GM12864 (cell line): ENCODE measurements at places on chromosomes 2 and 18.

DNA sequence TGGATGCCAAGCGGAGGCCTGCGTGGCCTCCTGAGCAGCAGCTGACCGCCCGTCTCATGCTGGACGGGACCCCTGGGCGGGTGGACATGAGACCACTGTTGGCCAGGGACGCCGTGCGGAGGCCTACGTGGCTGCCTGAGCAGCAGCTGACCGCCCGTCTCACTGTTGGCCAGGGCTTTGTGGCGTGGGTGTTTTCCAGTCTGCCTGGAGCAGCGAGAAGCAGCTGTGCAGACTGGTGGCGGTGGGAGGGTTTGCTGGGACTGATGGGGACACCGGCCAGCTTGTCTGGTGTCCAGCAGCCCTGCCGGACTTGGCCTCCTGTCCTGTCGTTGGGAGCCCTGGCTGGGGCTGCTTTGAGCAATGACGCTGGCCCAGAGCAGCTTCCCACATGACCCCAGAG lies 5.8 kb upstream of the D2HGDH start:
- DNase-seq, result no peak

- no peak for DNase-seq
Observed at GRCh38 chr18:48634491-48634890, 95.7 kb downstream of the CTIF start.

GRCh38 chr2:45168711-45169338 lies 159.6 kb upstream of the SIX2 start:
- no peak for DNase-seq

DNA sequence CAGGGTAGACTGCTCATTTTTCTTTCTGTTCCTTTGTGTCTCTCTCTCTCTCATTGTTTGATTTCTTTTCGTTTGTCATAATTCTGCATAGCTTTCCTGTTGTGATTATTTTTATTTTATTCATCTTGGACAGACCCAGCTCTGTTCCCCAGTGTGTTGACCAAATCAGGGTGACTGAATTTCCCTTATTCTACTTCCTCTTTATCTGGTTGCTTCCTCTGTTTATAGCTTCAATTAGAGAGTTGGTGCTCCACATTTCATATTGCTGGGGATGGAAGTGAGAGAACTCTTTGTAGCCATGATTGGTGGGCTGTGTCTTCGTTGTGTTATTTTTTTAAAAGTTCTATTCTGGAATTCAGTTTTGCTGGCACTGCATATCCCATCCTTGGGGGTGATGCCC lies 19.1 kb downstream of the PROKR1 start:
- no peak for DNase-seq

- DNase-seq, result no peak
Observed at GRCh38 chr18:3281456-3282400, 19.8 kb downstream of the MYL12B start.

- DNase-seq, result no peak
Observed at GRCh38 chr2:98902209-98903063, 33.6 kb downstream of the CRACDL start.

DNA sequence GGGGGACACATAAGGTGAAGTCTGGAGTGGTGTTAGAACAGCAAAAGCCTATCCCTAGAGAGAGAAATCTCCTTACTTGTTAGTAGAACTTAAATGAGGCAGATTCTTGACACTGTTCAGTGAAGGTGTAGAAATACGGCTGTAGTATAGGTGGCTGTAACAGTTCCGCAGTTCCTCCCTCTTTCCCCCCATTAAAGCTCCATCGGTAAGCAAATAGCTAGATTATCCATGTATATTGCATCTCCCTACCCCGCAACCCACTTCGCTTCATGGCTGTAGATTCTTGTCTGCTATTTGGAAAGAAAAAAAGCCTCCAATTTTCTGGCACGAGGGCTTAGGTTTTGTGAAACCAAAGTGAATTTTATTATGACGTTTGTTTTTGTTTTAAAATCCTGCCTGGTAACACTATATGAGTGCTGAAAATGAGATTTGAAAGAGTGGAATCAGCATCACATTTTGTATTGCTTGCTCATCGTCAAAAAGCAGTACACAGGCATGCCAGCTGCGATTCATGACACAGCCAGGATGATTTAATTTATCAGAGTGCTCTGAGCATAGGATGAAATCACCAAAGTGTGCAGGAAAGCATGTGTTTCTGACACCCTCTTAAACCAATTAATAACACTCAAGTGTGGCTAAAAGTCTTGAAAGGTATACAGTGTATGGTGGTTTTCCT lies 1.4 kb downstream of the FAM171B start:
- DNase-seq, result no peak

DNA sequence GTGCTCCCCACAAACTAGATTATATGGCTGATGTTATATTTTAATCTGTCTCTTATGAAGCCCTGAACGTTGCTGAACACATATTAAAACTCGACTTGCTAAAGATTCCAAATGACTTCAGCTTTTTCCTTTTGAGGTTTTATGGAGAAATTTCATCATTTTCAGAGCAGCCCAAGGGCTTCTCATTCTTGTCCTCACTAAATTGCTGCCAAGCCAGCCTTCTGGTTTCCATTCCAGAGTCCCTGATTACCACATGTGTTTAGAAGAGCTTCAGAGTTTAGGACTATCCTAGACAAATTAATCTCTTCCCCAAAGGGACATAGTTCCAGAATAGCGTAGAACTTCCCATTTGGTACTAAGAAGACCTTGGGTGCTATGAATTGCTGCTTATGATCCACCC lies 77.8 kb upstream of the CCDC195 start:
- no peak for DNase-seq

- no peak for DNase-seq
Observed at GRCh38 chr2:86439879-86440630, 1.1 kb upstream of the KDM3A start.

GRCh38 chr2:44582363-44583008 lies 220.7 kb downstream of the CAMKMT start:
- no peak for DNase-seq

- DNase-seq, result peak; percentile 18
Observed at GRCh38 chr18:43571078-43571689, 293.9 kb upstream of the SYT4 start.

DNA sequence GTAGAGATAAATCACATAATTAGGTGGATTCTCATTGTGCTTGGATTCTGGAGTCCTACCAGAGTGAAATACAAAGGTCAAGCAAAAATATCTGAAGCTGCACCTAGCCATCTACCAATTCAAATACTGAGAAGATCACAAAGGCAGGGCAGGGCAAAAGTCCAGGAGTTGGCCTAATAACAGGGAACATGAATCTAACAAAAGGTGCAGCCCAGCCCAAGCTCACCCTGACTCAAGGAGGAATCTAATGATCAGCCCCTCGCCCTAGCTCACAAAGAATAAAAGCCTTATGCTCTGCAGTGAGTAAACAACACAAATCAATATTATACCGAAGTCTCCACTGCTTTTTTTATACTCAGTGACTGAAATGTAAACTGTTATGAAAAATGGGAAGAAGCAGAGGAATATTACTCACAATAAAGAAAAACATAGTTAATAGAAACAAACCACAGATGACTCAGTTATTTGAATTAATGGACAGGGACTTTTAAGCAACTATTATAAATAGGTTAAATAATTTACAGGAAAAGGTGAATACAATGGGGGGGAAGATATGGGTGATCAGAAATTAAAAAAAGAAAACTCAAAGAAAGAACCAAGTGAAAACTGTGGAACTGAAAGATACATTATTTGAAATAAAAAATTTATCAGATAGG lies 49.5 kb downstream of the ANTXR1 start:
- no peak for DNase-seq

DNA sequence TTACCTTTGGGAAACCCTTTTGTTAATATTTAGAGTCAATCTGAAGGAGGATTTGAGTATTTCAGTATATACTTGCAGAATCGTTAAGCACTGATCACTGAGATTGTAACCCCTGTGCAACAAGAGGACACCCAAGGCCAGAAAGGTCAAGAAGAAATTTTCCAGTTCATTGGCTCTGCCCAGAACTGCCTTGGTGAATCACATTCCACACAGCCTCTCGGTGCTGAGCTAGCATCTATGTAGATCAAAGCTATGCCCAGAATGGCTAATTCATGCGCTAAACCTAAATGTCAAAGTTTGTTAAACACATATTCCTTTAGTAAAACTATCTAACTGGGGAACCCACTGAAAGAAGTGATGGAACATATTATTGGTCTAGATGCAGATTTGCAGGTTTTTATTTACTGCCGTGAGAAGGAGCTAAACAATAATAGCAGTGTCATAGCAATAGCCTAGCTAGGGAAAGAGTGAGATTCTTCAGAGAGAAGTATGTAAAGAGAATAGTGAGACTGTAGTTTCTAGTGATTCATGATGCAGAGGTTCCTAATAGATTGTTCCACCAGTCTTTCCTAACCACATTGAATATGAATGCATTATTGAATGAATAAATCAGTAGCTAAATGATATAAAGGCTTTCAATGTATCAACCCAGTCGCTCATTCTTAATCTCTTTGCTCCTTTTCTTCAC lies 423.2 kb upstream of the CRIM1 start:
- DNase-seq, result no peak

GRCh38 chr2:10552220-10552870 lies 104.2 kb upstream of the ODC1 start:
- DNase-seq, result no peak

GRCh38 chr2:66984864-66985263 lies 412.3 kb upstream of the ETAA1 start:
- DNase-seq, result no peak

- DNase-seq, result no peak
Observed at GRCh38 chr2:127581050-127581345, 45.5 kb downstream of the MYO7B start.

DNA sequence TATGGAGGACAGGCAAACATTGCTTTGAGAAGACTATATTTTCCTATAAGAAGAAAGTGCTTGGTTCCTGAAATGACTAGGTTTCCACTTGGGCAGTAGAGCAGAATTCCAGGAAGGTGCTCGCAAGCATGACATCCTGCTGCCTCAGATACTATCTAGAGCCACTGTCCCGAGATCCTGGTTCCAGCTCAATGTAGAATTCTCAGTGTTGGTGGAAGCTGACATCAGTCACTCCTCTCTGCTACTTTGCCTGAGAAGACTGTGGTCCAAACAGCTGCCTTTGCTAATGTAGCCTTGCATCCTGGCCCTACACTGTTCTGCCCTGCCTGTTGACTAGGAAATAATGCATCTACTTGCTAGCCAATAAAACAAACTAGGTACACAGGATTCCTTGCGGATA lies 50.0 kb upstream of the ITGA6 start:
- DNase-seq, result no peak

GRCh38 chr18:61199171-61199848 lies 133.9 kb upstream of the CDH20 start:
- no peak for DNase-seq
